Naive thymus-derived CD8-positive, alpha-beta T cell (primary cell): ENCODE measurements at places on chromosomes 16 and 17. TPM values are rescaled to one million over a fixed set of nuclear protein-coding genes. Genes with fewer than 3 reads are reported as not detected.
A peak's percentile ranks its signal among the peaks of the same experiment; 100 is the strongest.

GRCh38 chr17:75877752-75878173, 618 bp downstream of the TRIM47 start:
- H3K36me3 ChIP-seq: no peaks in the 10 kb centered on the region
- peak overlapping the region; percentile 80 for H3K4me3 ChIP-seq
- H3K27me3 ChIP-seq: no peaks in the 10 kb centered on the region
- peak; percentile 62 for DNase-seq
- peak overlapping the region; percentile 65 for H3K27ac ChIP-seq

- H3K4me1 ChIP-seq: peaks cover 13% of the 10 kb centered on the region
- peaks cover 32% of the 10 kb centered on the region for H3K36me3 ChIP-seq
- no peak overlapping the region for H3K27ac ChIP-seq
Measured at GRCh38 chr16:4633910-4634635, 9.4 kb downstream of the MGRN1 start.

TXNDC17 gene
- 20.9 TPM for total RNA-seq

GRCh38 chr16:26724189-26724588, 342.5 kb upstream of the C16orf82 start:
- H3K36me3 ChIP-seq: no peaks in the 10 kb centered on the region
- peaks cover 21% of the 10 kb centered on the region for H3K27me3 ChIP-seq
- H3K4me3 ChIP-seq: no peak overlapping the region
- no peaks in the 10 kb centered on the region for H3K4me1 ChIP-seq

GAS2L2 gene
- total RNA-seq: 0.36 TPM

CD300E gene
- total RNA-seq: not detected
